ENCODE measurements at places on chromosomes 13 and 19. TPM values are rescaled to one million over a fixed set of nuclear protein-coding genes. Genes with fewer than 3 reads are reported as not detected.

DNA sequence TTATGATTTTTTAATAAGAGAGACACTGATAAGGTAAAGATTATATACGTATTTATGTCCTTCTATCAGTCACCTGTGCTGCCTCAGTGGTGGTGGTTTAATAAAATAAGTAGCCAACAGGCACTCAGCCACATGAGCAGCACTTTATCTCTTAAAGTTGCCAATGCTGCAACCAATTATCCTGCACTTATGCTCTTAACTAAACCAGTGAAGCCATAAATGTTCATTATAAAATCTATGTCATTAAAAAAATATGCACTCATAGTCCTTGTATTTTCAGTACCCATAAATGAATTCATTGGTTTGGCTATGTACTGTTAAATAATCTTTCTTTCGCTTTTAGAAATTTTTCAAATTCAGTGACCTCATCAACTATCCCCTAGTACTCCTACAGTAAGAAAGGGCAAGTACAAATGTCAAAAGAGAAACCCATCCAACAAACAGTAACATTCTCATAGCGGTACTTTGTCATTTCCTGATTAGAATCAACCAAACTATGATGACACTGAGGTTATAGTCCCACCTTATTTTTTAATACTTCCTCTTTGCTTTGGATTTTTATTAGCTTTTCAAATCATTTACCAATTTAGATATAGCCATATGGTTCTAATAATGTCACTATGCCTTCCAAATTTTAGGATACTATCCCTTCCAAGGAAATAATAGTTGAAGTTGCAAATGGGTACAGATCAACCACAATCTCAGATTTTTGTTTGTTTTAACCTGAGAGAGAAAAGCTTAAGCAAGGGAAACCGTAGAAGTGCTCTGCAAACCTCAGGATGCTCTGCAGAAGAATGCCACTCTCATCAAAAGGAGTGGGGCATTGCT is 190.9 kb downstream of the KLF12 start:
- ATAC-seq, result no peak

DNA sequence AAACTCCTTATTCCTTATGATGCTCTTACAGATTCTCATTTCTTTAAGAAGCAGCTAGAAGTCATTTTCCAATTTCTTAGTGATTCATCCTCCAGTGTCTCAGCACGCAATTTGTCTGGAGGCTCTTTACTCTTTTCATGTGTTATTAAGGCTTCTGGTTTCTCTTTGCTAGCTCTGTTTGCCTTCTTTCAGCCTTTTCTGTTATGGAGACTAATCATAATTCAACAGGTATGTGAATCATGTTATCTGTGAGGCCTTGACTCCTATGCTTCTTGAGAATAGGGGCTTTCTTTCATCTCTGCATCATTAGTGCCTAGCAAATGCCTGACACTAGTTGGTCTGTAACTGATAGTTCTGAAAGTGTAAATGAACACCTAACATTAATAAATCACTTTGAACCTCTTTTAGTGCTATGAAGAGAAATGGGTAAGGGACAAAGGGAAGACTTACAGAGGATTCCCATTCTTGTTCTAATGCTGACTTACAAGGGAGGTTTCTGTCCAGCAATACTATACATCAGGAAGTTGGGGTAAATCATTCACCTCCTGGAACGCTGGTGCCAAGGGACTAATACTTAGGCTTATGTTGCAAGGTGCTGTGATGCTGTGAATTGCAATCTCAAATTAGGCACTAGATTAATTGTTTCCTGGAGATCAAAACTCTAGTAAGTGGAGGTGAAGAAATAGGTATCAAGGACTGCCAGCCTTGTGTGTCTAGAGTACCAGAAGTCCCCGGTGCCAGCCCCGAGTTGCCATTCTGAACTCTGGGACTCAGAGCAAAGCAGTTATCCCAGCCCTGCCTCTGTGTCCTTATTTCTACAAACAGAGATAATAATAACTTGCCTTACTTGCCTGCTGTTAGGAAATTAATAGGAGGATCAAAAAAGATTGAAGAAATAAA is 265.6 kb downstream of the DCLK1 start:
- ATAC-seq, result no peak

TPT1 gene
- total RNA-seq, result 4,303 TPM

CEACAM19 gene
- 8.0 TPM for total RNA-seq

Measured in esophagus mucosa (tissue), 1 donor.